MCF 10A (cell line): ENCODE measurements at places on chromosomes 3 and 15. TPM values are rescaled to one million over a fixed set of nuclear protein-coding genes. Genes with fewer than 3 reads are reported as not detected.

- DNase-seq, result no peak
These were observed 4.8 kb downstream of the CX3CR1 start for GRCh38 chr3:39275052-39275451.

DNA sequence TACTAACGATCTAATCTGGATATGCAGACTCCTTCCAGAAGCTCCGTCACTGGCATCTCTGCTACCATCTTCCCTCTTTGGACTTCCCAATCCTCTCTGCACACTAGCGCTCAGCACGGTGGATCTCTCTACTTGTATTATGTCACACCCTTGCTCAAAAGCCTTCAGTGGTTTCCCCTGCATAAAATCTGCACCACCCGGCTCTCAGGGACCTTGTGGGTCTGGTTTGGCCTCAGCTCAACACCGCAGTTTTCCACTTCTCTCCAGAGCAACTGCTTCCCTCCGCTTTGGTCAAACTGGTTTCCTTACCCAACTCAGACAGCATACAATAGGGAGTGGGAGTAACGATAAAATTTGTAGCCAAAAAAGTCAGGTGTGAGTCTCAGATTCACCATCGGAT, 30.7 kb upstream of the HES1 start:
- no peak for DNase-seq

DNA sequence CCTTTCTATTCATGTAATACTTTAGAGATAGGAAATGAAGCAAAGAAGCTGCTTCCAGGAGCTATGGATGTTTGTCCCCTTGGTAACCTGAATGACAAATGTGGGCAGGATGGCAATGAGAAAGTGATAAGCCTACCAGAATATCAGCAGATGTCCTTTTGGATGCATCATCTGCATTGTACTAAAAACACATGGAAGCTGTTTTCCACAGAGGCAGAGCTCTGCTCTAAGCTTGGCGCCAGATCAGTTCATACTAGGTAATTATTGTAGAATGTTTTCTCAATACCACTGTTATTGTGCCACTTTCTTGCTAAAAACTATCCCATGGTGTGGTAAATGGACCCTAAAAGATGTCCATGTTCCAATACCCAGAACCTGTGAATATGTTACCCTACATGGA, 100.2 kb downstream of the DTWD1 start:
- no peak for DNase-seq

DNA sequence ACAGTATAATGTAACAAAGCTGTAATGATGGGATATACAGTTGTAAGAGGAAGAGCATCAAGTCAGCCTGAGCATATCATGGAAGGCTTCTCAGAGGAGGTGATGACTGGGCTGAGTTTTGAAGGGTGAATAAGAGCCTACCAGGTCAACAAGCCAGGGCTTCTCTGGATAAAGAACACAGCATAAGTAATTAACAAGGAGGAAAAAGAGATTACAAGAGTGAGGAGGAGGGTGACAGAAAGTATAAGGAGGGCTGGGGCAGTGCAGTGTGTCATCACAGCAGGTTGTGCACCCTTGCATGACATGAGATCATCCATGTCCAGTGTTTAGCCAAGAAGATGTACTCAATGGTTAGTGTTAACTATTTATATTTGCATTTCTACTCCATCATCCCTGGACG, 16.9 kb upstream of the SPATA12 start:
- no peak for DNase-seq

Gene ARPP19
- 172 and 213 TPM in 2 replicates for total RNA-seq

Gene PEX5L
- total RNA-seq, result 0.32 and 0.47 TPM in 2 replicates
